ENCODE measurements at places on chromosomes 7 and 10.
A peak's percentile ranks its signal among the peaks of the same experiment; 100 is the strongest.

DNA sequence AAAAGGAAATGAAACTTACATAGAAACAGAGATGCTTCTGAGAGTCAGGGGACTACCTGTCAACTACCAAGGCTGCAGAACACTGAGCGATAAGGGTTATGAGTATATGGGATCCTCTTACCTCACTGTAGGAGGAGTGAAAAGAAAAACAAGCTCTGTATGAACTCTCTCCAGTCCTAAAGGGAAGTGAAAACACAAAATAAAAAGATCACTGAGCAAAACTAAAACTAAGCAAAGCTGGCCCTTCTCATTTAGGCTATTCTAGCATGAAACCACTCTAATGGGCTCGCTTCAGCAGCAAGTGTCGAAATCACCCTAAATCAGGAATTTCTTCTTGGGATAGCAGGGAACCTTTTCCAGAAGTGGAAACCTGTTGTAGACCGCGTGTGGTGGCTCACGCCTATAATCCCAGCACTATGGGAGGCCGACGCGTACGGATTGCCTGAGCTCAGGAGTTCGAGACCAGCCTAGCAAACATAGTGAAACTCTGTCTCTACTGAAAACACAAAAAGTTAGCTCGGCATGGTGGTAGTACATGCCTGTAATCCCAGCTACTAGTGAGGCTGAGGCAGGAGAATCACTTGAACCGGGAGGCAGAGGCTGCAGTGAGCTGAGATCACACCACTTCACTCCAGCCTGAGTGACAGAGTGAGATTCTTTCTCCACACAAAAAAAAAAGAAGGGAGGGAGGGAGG, 27.0 kb downstream of the DCLRE1C start:
- DNase-seq = no peak

DNA sequence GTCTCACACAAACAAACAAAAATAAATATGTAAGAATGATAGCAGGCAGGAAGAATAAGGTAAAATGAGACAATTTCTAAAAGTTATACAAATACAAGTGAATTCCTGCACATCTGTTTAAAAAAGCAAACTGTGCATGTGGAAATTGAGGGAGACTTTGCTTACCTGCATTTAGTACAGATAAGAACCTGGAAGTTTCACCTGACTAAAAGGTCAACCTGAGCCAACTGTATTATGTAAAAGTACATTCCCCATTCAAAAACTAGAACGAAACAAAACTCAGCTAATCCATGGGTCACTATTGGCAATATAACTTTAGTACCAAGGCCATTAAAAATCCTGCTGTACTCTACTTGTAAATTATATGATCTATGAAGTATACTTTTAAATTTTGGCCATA, 127.1 kb downstream of the DOCK4 start:
- DNase-seq = no peak

- peak; percentile 26 for DNase-seq
These were observed 149.2 kb downstream of the PRKAG2 start for GRCh38 chr7:151727579-151728285.

DNA sequence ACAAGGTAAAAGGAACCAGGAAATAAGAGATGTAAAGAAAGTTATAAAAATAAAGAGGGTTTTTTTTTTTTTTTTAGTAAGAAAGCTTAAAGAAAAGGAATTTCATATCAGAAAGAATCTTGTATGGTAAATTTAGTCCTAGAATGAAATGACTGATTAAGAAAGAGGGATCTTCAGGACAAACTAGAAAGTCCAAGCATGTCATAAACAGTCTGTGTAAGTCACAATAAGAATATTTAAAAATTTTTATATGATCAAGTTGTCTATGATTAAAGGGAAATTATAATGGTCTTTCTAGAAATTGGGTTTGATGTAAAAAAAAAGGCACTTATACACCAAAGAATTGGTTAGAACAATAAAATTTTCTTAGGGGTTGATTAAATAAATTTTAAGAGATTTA, 289.5 kb downstream of the XPNPEP1 start:
- DNase-seq = no peak

DNA sequence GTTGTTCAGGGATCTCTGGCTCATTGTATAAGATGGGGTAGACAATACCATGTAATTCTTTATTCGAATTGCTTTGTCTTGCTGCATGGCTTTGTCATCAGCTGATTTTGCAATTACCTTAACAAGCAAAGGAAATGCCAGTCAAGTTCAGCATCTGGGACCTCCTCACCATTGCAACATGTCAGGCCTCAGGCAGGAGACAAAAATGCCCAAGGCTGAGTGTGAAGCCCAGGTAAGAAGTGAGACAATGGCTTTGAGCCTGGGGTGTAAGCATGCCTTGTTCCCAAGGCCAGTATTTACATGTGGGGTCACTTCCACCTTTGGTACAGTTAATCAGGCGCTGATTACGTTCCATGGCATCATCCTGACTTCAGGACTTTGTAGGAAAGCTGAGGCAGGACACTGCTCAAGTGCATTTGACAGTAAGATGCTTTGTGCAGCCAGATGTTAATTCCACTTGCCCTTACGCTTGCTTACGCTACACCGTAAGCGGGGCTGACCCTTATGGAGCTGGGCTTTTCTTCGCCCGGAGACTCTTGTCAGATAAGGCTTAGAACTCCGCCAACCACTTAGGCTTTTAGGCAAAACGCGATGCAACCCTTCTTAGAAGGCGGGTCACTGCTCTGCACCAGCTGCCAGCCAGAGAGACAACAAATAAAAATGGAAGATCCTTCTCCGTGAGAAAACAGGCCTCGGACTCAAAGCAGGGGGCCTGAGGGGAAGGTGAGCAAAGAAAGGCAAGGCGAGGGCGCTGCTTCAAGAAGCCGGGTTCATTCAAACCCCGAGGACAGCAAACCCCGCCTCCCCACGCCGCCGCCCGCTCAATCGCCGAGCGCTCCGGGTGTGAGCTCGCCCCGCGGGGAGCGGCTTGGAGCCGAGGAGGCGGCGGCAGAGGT, 1.3 kb upstream of the SP4 start:
- no peak for DNase-seq

GRCh38 chr10:33365871-33366411, 31.5 kb upstream of the NRP1 start:
- DNase-seq = no peak

- DNase-seq = no peak
These were observed 80.5 kb downstream of the CCNY start for GRCh38 chr10:35416619-35417312.

DNA sequence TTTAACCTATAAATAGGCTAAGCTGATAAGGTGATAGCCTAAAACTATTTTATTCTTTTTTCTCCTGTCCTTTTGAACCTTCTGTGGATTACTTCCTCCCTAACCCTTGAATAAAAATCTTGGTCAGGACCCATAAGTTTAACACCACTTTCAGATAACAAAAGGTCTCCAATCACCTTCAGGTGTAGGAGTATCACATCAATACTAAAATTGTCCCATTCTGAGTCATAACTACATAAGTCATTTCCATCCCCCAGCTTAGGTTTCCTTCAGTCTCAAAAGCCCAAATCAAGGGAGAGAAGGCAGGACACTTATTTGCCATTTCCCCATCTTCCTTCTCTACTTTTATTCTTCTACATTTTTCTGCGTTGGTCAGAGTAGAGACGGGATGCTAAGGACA, 56.9 kb upstream of the WNT16 start:
- DNase-seq = no peak

- no peak for DNase-seq
These were observed 283.5 kb downstream of the ABCA13 start for GRCh38 chr7:48454750-48455192.

DNA sequence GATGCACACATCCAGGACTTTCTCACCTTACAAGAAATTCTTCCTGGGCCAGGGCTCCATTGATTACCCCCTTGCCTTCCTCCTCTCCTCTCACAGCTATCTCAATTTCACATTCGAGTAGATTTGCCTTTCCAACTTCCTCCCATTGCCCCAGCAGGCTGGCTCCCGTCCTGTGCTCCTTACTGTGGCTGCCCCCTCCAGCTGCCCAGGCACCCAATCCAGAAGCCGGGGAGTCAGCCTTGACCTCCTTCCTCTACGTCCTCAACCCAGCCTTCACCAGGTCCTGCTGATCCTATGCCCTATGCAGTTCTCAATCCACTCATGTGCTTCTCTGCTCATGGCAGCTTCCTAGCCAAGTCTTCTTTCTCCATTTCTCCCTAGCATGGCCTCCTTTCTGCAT, 85.7 kb upstream of the GPR26 start:
- no peak for DNase-seq

DNA sequence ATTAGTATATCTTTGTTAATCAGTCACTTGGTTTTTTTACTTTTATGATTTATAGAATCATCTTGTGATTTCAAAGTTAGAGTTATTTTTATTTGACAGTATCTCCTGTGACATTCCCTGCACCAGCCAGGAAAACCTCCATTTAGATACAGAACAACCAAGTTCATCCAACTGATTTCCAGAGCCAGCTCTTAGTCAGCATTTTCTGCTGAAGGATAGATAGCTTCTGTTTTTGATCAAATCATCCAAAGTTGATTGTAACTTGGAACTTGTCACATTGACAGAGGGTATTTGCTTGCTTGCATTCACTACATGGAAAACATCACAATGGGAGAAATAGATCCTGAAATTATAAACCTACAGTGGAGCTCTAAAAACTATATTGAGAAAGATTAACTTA, 122.6 kb downstream of the PON1 start:
- no peak for DNase-seq

DNA sequence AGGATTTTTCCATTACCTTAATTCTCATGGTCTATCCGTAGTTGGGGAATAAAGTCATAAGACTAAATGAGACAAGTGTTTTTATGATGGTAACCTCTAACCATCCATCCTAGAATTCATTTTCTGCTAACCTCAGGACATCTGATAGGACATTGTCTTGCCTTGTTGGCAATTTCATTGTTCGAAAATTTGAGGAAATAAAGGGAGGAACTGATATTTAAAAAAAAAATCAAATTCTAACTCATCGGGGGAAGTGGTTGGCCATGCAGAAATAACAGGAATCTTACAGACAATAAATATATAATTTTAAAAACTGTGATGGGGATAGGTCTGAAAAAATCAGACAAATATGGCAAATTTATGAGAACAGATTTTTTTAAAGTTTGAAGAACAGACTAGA, 21.7 kb upstream of the RHOBTB1 start:
- DNase-seq = no peak

GRCh38 chr7:129902788-129903422, 49.9 kb downstream of the UBE2H start:
- no peak for DNase-seq

GRCh38 chr10:99524736-99525380, 7.9 kb upstream of the NKX2-3 start:
- DNase-seq = no peak

GRCh38 chr7:142414135-142414534, 156.3 kb upstream of the PRSS58 start:
- no peak for DNase-seq

DNA sequence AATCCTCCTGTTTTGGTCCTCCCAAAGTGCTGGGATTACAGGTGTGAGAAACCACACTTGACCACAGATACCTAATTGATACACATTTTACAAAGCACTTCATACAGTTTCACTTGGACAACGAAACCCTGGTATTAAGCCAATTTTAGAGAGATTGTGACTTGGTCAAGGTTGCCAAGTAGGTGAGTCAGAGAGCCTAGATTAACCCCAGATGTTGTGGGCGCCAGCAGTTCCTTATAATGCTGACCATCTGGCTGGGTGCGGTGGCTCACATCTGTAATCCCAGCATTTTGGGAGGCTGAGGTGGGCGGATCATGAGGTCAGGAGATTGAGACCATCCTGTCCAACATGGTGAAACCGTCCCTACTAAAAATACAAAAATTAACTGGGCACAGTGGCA, 4.9 kb upstream of the PHKG1 start:
- no peak for DNase-seq

GRCh38 chr10:88091490-88092061, 228.2 kb downstream of the PTEN start:
- peak; percentile 83 for DNase-seq

DNA sequence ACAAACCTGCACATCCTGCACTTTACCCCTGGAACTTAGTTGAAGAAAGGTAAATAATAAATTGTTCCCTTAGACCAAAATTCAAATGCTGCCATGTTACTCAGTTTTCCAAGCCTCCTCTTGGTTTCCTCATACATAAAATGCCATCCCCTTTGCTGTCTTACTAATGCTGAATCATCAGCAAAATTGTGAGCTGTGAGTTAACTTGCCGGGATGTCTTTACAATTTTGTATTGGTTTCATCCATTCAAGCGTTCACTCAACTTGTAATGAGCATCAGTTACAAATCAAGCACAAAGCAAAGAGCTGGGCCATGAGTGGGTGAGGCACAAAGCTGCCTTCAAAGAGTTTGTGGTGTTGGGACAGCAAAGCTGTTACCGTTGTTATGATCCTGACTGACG, 395.8 kb upstream of the ZMIZ1 start:
- DNase-seq = no peak

DNA sequence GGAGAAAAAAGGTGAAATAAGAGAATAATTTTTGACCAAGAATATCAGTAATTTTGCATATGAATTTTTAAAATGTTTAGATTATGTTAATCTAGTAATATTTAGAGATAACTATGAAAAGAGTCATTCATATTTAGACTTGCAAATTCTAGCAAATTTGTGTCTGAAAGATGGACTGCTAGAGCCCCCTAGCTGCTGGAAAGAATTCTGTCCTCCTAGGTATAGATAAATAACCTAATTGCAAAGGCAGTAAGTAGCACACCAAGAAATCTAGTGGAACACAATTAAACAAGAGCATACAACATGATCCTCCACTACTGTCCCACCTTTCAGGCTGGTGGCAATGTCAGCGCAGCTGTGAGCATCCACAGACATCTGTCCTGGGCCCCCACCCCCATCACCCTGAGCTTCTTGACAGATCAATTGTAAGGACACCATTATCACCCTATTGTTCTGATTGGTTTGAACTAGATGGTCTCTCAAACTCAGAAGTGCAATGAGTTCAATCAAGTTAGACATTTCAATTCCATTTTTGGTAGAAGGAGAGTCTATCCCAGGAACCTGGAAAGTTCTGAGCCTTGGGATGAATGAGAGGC, 15.0 kb upstream of the GFRA1 start:
- no peak for DNase-seq

DNA sequence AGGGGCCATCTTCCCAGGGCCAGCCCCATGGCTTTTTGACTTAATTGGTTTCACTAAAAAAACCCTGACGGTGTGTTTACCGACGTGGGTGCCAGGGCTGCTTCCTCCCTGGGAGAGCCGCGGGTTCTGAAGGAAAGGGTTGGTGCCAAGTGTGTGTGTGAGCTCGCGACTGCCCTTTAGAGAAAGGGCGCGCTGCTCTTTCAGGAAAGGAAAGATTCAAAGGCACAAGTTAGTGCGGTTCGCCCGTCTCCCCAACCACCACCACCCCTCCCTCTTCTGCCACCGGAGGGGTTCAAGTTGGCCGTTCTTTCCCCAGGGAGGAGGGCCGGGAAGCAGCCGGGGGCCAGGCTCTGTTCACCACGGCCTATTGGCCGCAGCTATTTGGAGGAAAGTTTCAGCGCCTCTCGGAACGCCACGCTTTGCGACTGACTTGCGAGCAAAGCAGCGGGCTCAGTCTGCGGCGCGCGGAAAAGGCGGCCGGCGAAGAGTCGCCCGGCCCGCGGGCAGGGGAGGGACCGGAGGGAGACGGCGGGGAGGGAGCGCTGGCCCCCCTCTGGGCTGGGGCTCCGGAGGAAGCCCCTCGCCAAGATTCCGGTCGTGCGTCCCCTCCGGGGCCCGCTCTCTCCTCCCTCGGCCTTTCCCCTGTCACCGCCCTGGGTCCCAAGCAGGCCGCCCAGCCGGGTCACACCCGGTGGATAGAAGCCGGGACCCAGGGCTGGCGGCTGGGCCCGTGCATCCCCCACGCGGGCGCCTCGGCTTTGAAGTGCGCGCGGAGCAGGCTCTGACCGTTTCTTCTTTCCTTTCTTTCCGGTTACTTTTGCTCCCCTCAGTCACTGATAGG, 165.9 kb upstream of the PPP1R3A start:
- DNase-seq = no peak
